ENCODE measurements at places on chromosomes 12 and 14.

DNA sequence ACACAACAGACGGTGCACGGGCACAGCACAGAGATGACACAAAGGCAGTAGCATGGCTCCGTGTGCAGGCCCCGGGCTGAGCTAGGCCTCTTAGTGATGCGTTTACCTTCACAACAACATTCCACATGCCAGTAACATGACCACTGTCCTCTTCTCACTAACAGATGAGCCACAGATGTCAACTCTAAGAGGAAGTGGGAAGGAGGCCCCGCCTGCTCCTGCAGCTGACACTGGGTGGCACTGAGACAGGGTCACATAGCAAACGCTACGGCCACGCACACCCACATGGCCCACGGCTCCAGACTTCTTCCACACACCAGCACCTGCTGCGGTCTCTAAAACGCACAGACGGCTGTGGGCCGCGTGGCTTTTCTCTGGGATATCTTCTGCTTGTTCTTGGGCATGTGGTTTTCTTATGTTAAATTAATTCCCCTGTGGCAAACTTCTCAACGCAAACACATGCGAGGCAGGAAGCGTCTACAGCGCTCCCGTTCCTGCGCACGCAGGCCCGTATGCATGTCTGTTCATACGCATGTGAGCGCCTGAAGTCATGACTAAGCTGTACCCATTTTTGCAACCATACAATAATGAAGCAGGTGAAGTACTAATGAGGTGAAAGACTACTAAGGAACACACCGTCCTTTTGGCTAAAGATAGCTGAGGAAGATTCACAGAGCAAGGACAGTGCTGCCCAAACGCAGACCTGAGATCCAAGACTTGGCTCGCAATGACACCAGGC, 26.8 kb downstream of the AMN start:
- H3K36me3 ChIP-seq = peaks cover 84% of the 10 kb centered on the region
- no peaks in the 10 kb centered on the region for H3K4me1 ChIP-seq
- no peaks in the 10 kb centered on the region for H3K27me3 ChIP-seq
- peak; percentile 44 for DNase-seq

- no peaks in the 10 kb centered on the region for H3K36me3 ChIP-seq
- DNase-seq = peak; percentile 80
- no peaks in the 10 kb centered on the region for H3K27me3 ChIP-seq
- no peak overlapping the region for H3K4me3 ChIP-seq
- no peak overlapping the region for H3K27ac ChIP-seq
- peaks cover 21% of the 10 kb centered on the region for H3K4me1 ChIP-seq
These were observed 24.5 kb upstream of the ULK1 start for GRCh38 chr12:131869871-131870418.

DNA sequence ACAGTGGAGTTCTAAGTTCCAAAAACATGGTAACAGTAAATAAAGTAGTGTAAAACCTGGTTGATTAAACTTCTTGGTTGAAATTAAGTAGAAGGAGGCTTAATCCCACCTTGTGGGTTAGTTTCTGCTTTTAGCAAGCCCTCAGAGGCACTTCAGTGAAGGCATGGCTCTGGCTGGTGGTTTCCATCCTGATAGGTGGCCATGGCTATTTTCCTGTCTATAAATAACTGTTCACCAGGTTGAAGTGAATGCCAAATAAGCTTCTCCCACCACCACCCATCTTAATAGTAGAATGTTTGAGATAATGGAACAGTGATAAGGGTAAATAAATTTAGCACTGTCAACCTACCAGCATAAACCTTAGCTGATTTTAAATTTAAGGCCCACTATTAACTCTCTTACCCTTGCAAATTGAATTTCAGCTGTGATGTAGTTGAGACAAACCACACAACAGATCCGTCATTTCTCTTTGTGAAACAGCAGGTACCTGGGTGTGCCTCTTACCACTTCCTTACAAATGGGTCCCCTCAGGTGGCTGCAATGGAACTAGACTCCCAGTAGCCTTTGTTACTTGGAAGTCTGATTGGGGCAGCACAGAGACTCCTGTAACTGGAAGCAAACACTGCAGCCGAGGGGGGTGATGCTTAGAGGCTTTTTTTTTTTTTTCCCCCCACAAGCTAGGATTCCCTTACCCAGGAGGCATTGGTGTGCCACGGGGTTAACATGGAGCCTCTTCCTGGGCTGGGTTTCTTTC, 41.4 kb downstream of the DAAM1 start:
- H3K27ac ChIP-seq = no peak overlapping the region
- no peaks in the 10 kb centered on the region for H3K4me1 ChIP-seq
- no peaks in the 10 kb centered on the region for H3K27me3 ChIP-seq
- H3K36me3 ChIP-seq = no peaks in the 10 kb centered on the region
- H3K4me3 ChIP-seq = no peak overlapping the region

DNA sequence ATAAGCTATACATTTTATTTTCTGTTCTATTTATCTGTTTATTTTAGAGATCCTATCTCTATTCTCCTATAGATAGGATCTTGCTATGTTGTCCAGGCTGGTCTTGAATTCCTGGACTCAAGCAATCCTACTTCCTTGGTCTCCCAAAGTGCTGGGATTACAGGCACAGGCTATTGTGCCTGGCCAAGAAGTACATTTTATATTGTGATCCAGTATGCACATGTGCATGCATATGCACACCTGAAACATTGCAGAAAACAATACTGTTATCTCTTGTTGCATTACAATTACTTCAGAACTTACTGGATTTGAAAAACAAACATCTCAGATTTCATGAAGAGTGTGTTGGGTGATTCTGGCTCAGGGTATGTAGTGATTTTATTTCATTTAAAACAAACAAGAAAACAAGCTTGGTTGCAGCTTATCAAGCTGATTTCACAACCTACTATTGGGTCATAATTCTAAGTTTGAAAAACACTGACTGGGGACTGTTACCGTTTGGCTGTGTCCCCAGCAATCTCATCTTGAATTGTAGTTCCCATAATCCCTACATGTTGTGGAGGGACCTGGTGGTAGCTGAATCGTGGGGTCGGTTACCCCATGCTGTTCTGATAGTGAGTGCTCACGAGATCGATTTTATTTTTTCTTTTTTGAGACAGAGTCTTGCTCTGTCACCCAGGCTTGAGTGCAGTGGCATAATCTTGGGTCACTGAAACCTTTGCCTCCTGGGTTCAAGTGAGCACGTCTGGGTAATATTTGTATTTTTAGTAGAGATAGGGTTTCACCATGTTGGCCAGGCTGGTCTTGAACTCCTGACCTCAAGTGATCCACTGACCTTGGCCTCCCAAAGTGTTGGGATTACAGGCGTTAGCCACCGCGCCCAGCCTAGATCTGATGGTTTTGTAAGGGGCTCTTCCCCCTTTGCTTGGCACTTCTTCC, 31.3 kb downstream of the ERC1 start:
- DNase-seq = peak; percentile 35
- H3K36me3 ChIP-seq = no peaks in the 10 kb centered on the region
- H3K27ac ChIP-seq = no peak overlapping the region
- H3K4me3 ChIP-seq = no peak overlapping the region

- H3K4me1 ChIP-seq = peaks cover 10% of the 10 kb centered on the region
- H3K36me3 ChIP-seq = no peaks in the 10 kb centered on the region
- H3K4me3 ChIP-seq = no peak overlapping the region
- H3K27me3 ChIP-seq = no peaks in the 10 kb centered on the region
These were observed 191.3 kb upstream of the AMIGO2 start for GRCh38 chr12:47270782-47271664.

DNA sequence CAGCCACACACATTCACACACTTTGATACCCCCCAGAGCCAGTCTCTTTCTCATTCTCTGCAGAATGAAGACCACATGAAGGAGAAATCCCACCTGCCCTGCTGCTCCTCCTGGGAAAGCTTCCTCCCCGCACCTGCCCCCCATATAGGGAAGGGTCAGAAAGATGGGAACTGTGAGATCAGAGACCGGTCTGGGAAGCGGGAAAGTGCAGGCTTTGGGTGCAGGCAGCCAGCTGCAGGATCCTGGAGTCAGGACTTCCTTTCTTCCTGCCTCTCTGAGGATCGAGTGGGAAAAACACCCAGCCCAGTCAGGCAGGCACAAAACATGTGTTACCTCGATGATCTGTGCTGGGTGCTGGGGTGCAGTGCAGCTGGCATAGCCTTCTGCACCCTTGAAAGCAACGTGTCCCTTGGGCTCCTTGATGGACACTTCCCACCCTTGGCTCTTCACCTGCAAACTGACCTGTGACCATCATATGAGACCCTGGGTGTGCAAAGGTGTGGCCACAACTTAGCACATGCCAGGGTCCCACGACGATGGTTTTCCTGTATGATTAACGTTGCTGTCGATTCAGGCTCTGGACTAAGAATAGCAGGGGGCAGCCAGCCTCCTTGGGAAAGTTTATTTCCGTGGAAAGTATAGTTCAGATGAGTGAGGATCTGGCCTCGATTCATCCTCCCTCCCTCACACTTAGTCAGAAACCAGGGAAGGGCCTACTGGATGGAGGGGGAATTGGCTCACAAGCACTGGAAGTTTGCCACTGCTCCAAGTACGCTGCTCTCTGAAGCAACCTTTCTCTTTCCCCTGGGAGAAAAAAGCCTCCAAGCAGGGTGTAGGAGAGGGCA, 105.4 kb upstream of the MED13L start:
- H3K36me3 ChIP-seq = no peaks in the 10 kb centered on the region
- no peaks in the 10 kb centered on the region for H3K27me3 ChIP-seq
- no peak overlapping the region for H3K4me3 ChIP-seq
- peaks cover 36% of the 10 kb centered on the region for H3K4me1 ChIP-seq

DNA sequence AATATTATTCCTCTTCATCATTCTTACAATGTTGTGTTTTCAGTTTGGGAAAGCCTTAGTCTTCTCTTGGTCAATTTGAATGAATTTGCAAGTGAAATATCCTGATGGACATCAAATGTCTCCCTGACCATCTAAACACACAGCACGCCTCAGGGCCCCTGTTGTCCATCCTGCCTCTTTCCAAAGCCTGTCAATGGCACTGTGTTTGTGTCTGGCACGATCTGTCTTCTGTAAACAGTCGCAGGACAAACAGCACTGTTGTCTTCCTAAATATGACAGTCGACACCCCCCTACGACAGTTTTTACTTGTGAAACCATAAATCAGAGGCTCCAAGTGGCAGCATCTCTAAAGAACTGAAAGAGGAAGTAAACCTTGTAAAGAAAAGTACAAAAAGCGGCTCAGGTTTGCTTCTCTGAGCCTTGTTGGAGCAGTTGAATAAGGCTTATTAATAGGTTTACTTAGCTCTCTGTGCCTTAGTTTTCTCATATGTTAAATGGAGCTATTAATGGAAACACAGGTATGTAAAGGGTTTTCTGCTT, 285.8 kb downstream of the NRXN3 start:
- H3K4me1 ChIP-seq = no peaks in the 10 kb centered on the region
- DNase-seq = no peak
- no peaks in the 10 kb centered on the region for H3K27me3 ChIP-seq
- no peak overlapping the region for H3K27ac ChIP-seq
- H3K4me3 ChIP-seq = no peak overlapping the region

- no peak overlapping the region for H3K27ac ChIP-seq
- DNase-seq = no peak
- H3K4me3 ChIP-seq = no peak overlapping the region
- peaks cover 7% of the 10 kb centered on the region for H3K4me1 ChIP-seq
These were observed 48.5 kb downstream of the CYP46A1 start for GRCh38 chr14:99732436-99733210.

- peak overlapping the region; percentile 8 for H3K27ac ChIP-seq
- DNase-seq = no peak
- H3K4me1 ChIP-seq = peaks cover 38% of the 10 kb centered on the region
- no peaks in the 10 kb centered on the region for H3K36me3 ChIP-seq
- H3K27me3 ChIP-seq = no peaks in the 10 kb centered on the region
These were observed 144.3 kb downstream of the CHST11 start for GRCh38 chr12:104600790-104601739.

DNA sequence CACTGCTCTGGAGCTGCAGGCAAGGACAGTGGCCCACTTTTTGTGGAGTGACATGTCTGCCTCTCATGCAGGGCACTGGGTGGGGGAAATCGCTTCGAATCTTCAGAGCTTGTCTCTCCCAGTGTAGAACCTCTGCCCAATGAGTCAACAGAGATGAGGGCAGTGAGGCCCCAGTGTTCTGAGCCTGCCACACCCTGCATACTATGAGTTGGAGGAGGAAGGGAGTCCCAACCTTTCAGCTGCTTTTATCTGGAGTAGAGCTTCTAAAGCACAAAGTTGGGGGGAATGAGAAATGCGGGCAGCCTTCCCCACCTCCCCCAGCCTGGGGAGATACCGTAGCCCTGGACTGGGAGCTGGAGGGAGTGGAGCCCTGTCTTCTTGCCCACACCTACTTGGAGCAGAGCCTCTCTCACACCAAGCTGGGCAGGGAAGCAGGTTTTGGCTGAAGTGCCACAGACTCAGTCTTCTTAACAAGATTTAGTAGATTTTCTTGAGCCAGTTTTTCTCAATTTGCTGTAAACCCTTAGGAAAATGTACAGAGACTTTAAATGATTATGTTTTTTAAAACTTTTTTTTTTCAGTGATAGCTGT, 159.1 kb downstream of the ADGRD1 start:
- no peak for DNase-seq
- no peaks in the 10 kb centered on the region for H3K27me3 ChIP-seq
- H3K4me1 ChIP-seq = no peaks in the 10 kb centered on the region
- peak overlapping the region; percentile 7 for H3K4me3 ChIP-seq

DNA sequence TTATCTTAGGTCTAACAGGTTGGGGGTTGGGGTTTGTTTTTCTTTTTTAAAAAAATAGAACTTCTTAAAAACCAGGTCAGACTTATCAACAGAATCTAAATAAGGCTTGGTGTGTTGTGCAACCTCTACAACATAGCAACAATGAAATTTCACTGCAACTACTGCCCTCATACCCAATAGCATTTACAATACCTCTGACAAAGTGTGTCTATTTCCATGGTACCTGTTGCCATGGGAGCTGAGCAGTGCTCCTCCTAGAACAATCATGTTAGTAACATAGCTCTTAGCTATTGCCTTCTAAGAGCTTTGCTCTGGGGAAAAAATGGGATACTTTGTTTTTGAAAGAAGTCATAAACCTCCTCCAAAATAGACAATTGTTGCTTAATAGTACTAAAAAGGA, 103.3 kb upstream of the CCDC175 start:
- H3K36me3 ChIP-seq = no peaks in the 10 kb centered on the region
- DNase-seq = peak; percentile 93
- no peak overlapping the region for H3K27ac ChIP-seq
- H3K4me1 ChIP-seq = no peaks in the 10 kb centered on the region
- H3K4me3 ChIP-seq = no peak overlapping the region

DNA sequence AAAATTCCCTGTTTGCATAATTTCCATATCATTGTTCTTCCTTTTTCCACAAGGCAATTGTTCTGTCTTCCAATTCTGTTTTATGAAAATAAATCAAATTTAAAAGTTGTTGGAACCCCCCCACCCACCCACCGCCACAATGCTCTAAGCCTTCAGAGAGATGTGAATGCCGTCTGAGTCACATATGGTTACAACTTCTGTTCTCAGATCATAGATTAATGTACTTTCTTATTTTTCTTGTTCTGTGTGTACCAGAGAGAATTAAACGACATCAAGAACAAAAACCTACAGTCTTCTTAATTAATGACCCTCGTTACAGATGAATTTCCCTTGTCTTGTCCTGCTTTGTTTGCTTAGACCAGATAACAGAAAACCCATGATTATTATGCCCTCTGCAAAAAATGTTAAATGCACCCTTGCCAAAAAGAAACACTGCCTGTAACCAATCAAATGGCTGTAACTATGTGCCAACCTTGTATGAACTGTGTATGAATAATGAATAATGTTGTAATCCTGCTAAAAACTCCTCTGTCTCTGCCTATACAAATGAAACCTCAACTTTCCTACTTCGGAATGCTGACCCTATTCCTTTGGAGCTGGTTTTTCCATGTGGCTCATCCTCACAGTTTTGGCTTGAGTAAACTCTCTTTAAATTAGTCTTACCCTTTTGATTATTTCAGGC, 14.0 kb downstream of the OR6S1 start:
- DNase-seq = no peak
- no peaks in the 10 kb centered on the region for H3K36me3 ChIP-seq

- no peaks in the 10 kb centered on the region for H3K36me3 ChIP-seq
- H3K4me1 ChIP-seq = no peaks in the 10 kb centered on the region
- no peak overlapping the region for H3K4me3 ChIP-seq
- H3K27me3 ChIP-seq = no peaks in the 10 kb centered on the region
These were observed 296.6 kb upstream of the KITLG start for GRCh38 chr12:88876857-88877256.
